D341Med (cell line): ENCODE measurements at places on chromosomes 6 and 20.

DNA sequence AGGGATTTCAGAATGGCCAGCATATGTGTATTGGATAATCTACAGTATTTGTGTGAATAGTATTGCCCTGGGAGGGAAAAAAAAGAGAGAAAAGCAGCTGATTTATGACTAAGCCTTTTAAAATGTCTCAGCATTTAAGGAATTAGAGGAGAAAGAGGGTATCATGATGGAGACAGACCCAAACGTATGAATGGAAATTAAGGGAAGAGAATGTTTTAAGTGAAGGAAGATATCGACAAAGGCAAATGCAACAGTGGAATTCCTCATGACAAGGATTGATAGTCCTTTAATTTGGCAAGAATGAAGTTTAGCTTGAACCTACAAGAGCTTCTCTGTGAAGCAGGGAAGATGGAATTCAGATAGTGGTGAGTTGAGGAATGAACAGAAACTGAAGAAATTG lies 367.3 kb upstream of the POU3F2 start:
- DNase-seq, result no peak

- DNase-seq, result no peak
Measured at GRCh38 chr6:23630726-23631635, 495.0 kb upstream of the NRSN1 start.

- DNase-seq, result no peak
Measured at GRCh38 chr6:167226383-167226685, 64.8 kb upstream of the UNC93A start.

DNA sequence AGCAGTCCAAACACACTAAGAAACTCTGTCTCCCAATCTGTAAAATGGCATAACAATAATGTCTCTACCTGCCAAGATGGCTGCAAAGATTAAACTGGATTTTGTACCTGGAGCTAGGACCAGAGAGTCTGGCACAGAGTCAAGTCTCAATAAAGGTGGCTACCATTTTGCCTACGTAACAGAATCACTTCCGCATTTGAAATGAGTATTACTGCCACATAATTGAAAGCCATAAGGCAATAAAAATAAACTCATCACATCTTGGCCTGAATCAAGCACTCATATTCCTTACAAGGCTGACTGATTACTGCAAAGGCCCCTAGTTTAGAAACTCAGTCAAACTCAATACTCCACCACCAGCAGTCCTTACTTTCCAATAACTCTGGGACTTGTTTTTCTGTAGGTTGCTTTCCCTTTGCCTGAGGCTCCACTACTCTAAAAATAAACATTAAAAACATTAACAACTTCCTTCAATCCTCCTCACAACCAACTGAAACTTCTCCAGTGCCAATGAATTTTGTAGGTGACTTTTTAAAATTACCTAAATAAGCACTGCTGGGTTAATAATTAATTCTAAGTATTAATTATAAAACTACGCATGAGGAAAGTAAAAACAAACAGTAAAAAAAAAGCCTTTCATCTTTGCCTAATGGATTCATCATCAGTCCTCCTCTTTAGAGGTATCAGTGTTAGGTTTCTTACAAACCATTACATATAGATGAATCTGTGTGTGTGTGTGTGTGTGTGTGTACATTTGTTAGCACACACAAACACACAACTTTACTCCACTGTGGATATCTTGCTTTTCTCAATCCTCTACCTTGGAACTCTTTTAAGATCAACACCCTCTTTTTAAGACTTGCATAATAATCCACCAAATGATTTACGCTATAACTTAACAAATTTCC lies 3.7 kb downstream of the KIF16B start:
- DNase-seq, result no peak

GRCh38 chr20:25227317-25227831 lies 20.5 kb upstream of the PYGB start:
- DNase-seq, result no peak

- peak; percentile 73 for DNase-seq
Measured at GRCh38 chr6:3320238-3320811, 61.6 kb downstream of the PSMG4 start.

GRCh38 chr6:36336779-36337241 lies at the start of gene BNIP5:
Gene BNIP5, minus strand, starts transcription at chr6:36336888. Its CDS starts 6,198 bp downstream, at chr6:36330690.
- DNase-seq, result no peak

- DNase-seq, result no peak
Measured at GRCh38 chr6:138030872-138031271, 76.3 kb downstream of the PERP start.

GRCh38 chr6:116444092-116444491 lies 17.1 kb upstream of the CALHM6 start:
- peak; percentile 46 for DNase-seq

GRCh38 chr6:125741336-125741735 lies 8.1 kb upstream of the HEY2 start:
- no peak for DNase-seq

DNA sequence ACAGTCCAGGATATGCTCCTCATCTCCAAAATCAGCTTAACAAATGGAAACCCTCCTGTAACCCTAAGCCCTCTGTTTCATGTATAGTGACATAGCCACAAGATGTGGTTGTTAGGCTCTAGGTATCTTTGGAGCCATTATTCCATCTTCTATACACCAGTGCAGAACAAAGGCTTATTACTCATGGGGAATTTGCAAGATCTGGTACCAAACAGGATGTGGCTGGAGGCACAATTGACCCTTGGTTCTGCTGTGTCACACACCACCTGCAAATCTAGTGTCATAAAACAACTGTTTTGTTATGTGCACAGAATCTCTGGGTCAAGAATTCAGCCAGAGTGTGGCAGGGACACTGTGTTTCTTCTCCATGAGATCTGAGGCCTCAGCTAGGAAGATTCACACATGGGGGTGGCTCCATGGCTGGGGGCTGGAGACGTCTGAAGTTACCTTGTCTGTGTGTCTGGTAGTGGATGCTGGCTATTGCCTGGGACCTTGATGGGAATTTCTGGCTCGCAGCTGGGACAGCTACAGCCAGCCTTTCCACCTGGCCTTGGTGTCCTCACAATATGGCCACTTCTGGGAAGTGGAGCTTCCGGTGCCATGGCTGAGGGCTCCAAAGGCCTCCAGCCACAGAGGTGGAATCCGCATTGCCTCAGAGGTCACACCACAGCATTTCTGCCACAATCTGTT lies 369.9 kb downstream of the CDH26 start:
- no peak for DNase-seq

DNA sequence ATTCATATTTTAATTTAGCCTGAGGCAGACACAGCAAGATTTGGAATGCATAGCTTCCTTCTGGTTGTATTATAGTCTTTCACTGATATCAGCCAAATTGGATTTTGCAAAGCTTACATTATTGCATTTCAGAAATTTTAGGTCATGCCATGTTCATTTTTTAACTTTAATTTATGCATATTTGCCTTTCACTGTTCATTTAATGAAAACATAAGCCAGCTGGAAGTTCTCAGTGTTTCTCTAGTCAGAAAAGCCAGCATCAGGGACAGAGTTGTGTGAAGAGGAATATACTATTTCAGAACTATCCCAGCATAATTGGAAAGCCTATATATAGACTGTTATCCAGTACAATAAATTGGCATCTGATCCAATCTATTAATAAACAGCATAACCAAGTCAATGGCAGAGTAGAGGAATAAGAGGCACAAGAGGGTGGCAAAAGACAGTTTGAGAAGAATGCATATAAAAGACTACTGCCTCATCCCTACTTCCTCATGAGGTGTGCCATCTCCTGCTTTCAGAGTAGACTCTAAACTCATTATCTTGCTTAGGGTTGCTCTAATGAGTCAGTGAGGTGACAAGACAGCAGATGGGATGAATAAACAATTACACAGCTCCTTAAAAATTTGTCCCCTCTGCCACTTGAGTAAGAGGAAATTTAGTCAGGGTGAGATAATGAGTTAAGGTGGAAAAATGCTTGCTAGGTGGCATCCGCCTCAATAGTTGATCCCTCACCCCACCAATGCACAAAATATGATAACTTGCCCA lies 159.8 kb upstream of the HCRTR2 start:
- DNase-seq, result no peak

DNA sequence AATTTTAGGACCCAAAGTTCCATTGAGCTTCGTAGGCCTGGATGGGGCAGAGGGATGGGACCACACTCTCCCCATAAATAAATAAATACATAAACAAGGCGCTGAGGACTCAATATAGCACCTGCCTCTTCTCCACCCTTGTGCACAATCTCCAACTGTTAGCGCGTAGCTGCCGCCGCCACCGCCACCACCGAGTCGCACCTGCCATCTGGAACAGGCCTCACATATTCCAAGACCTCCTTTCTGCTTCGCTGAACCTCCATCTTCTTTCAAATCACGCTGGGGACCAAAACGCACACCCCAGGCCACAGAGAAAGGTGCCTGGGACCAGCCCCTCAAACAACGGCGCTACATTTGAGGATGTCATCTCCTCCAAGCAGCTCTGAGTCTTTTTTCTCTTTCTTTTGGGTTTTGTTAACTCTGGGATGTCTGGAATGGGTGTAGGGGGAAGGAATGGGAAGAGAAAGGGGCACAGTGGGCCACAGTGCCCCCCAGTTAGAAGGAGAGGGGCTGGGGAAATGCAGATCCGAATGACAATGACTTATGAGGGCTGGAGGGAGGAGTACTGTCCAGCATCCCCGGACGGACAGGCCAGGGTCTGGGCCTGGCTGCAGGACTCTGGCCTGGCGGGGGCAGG lies 49.7 kb downstream of the NOL4L start:
- no peak for DNase-seq

DNA sequence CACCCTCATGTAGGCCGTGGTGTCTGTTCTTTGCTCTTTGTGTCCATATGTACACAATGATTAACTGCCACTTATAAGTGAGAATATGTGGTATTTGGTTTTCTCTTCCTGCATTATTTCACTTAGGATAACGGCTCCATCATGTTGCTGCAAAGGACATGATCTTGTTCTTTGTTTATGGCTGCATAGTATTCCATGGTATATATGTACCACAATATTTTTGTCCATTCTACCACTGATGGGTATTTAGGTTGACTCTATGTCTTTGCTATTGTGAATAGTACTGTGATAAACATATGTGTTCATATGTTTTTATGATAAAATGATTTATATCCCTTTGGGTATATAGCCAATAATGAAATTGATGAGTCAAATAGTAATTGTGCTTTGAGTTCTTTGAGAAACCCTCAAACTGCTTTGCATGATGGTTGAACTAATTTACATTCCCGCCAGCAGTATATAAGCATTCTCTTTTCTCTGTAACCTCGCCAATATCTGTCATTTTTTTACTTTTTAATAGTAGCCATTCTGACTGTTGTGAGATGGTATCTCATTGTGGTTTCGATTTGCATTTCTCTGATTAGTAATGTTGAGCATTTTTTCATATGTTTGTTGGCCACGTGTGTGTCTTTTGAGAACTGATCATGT lies 174.4 kb upstream of the NT5E start:
- DNase-seq, result no peak

- no peak for DNase-seq
Measured at GRCh38 chr6:119384444-119384843, 34.9 kb upstream of the MAN1A1 start.

DNA sequence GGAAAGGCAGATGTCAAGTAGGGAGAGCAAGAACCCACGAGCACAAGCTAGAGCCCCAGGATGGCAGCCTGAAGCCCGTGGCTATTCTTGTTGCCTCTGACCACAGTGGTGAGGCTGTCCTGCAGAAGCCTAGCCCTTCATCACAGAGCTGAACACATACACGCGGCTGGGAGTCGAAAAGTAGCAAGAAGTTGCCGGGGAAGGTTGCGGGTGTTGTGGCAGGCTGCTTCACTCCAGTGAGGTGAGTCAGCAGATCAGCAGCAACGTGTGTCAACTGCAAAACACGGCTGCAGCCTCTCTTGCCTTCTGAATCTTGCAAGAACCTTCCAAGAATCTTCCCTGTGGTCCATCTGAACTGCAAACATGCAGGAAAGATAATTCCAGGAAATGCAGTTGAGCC lies 10.6 kb upstream of the STX16 start:
- no peak for DNase-seq

DNA sequence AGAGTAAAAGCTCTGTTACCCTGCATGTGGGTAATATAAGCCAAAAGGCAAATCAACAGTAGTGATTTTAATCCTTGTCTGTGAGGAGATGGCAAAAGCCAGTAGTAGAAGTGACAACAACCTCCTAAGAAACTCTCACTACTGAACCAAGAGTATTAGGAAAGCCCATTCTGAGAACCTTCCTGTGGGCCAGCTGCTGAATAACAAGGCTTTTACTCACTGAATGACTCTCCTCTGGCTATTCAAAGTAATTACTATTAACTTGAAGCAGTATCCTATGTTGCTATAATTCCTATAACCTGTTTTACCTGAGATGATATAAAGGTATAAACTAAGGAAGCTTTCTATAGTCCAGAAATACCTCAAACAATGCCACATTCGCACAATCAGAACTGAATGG lies 55.1 kb downstream of the CHD6 start:
- no peak for DNase-seq

DNA sequence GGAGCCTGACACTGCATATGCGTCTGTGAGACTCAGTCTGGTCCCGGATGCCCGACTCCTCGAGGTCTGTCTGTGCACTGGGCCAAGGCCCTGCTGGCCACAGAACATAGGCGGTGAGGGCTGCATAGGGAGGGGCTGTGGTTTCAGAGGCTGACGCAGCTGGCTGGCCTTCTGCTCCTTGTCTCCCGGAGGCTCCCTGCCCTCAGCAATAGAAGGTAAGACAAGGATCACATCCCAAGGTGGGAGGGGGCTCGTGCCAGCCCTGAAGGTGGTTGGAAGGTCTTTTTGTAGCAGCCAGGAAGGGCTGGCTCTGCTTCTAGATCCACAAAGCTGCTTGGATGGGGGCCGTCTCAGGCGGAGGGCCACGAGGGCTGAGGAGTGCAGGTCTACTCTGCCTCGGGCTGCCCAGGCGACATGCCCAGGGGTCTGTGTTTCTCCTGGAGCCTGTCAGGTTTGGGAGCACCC lies 239.8 kb upstream of the SULF2 start:
- DNase-seq, result no peak

DNA sequence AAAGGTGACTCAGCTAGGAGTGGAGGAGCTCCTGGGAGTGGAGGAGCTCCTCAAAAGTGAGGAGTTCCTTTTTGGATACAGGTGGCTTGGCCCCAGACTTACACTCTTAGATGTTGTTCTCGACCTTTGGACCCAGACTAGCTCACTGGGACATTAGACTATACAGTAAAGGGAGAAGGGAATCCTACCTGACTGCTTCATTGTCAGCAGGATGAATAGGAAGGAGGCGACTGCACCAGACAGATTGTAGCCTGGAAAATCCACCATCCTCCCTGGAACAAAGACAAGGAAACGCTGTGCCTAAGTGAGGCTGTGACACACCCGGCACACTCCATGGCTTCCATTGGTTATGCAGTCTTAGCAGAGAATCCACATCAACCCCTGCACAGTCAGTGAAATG lies at the start of gene BTNL2:
Gene BTNL2 (minus strand): TSS at position 325 of the 400 bp plus-strand sequence. CDS start 58 bp downstream, at position 267.
- no peak for DNase-seq

- peak; percentile 23 for DNase-seq
Measured at GRCh38 chr6:114020196-114020595, 49.2 kb upstream of the HDAC2 start.

DNA sequence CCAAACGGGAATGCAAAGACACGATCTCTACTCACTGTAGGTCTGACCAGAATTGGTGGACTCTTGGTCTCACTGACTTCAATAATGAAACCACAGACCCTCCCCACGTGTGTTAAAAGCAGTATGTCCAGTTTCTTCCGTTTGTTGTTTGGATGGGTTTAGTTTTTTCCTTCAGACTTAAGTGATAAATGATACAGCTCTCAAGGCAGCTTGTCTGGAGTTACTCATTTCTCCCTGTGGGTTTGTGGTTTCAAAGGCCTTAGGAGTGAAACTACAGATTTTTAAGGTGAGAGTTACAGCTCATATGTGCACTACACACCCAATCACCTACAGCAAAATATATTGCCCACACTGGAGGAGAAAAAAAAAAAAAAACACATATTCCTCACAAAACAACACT lies 86.7 kb upstream of the STMND1 start:
- DNase-seq, result no peak
